ENCODE measurements at places on chromosomes 2 and 18.

GRCh38 chr2:225122583-225123486 lies 80.6 kb upstream of the DOCK10 start:
- no peak for DNase-seq

- DNase-seq, result peak; percentile 5
Observed at GRCh38 chr18:64713284-64713683, 564.4 kb upstream of the LINC00305 start.

DNA sequence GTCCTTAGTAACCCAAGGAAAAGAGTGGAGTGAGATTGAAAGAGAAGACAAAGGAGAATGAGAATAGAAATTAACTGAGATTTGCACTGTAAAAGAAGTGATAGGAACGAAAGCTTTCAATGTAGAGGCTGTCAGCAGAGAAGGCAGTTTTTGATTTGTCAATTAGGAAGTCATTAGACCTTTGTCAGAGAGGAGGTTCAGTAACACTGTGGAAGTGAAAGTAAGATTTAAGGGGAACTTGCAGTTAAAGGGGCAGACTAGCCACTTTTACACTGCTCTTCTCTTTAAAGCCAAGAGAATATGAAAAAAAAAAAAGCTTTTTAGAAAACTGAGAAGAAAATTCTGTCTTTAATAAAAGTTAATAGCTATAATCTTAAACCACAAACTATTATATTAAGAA lies 11.5 kb upstream of the KYNU start:
- DNase-seq, result peak; percentile 69

DNA sequence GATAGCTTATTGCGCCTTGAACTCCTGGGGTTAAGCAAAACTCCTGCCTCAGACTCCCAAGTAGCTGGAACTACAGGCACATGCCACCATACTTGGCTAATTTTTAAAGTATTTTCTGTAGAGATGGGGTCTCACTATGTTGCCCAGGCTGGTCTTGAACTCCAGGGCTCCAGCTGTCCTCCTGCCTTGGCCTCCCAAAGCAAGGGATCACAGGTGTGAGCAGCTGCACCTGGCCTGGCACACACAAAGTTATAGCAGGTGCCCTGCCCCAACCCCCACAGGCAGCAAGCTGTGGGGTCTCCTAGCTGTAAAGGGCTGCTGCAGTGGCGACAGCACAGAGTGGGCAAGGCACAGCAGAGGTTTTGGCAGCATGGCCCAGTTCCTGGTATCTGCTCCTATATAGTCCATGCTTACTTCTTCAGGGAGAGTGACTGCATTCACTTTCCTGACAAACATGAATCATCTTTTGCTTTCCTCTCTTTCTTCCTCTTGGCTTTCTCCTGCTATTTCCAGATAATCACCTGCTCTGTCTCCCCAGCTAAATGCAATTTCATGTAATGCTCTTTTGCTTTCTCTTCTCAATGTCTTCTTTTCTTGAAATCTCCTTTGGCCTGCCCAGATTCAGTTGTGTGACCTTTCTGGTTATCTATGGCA lies 27.3 kb upstream of the METAP1D start:
- DNase-seq, result no peak

- no peak for DNase-seq
Observed at GRCh38 chr2:71451705-71452104, 1.7 kb upstream of the DYSF start.

- peak; percentile 74 for DNase-seq
Observed at GRCh38 chr2:144357623-144358373, 162.1 kb downstream of the ZEB2 start.

GRCh38 chr2:112255875-112256274 lies 1.0 kb upstream of the ZC3H8 start:
- no peak for DNase-seq

Data from GM12864 (cell line).